ENCODE measurements at places on chromosomes 1 and 21.

GRCh38 chr1:203278885-203279406 is 26.4 kb upstream of the BTG2 start:
- no peak for DNase-seq

- DNase-seq = no peak
Observed at GRCh38 chr1:154467434-154468102, 34.5 kb upstream of the TDRD10 start.

GRCh38 chr1:201596101-201596868 is 57.4 kb downstream of the NAV1 start:
- no peak for DNase-seq

GRCh38 chr1:36534711-36535412 is 52.1 kb upstream of the CSF3R start:
- no peak for DNase-seq

DNA sequence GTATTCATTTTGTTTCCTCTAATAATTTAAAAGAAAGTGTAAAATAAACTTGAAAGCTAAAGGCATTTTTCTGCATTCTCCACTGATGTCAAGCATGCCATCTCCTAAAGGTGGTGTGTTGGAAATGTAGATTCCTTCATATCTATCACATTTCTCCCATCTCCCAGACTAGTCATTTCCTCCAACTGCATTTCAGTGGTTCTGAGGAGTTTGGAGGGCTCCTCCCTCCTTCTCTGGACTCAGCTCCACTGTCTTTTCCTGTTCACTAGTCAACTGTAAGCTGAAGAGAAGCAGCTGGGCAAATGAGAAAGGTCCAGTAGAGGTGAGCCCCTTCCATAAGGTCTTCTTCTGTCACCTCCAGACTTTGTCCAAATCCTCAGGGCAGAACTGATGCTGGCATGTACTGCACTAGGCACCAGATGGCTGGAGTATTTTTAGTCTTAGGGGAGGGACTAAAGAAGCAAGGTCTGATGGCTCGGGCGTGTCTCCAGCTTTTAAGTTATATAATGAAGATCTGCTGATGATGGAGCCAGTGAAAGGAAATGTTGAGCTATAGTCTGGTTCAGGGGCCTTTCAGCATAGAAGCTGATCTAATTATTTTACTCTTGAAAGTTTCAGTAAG is 186.1 kb downstream of the NTNG1 start:
- DNase-seq = no peak

- no peak for DNase-seq
Observed at GRCh38 chr1:157438146-157438545, 114.2 kb downstream of the FCRL5 start.

GRCh38 chr1:107533436-107533835 is 392.6 kb downstream of the NTNG1 start:
- no peak for DNase-seq

DNA sequence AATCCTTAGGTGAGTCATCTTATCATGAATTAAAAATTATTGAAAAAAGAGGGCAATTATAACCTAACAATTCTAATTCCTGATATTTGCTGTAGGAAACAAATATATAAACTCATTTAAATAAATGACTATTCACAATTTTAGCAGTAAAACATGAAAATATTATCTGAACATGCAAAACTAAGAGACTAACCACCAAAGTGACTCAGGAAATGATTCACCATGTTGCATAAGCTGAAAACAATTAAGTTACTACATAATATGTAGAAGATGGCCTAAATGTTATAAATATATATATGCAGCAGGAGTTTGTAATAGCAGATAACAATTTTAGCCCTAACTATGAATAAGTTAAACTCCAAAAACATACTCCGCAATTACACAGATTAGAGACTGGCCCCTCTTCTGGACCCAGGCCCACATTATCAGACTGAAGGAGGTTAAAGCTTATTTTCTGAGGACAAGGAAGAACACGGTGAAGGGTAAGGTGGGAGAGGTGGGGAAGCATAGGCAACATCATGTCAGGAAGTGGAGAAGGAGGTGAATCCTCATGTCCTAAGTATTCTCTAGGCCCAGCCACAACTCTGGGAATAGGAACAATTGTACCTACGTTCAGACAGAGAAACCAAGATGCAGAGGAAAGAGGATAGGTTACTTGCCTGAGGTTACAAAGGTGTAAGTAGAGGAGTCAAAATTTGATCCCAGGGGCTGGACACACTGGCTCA is 15.6 kb upstream of the AIM2 start:
- DNase-seq = no peak

- no peak for DNase-seq
Observed at GRCh38 chr21:29538115-29538514, 239.4 kb downstream of the BACH1 start.
